ENCODE measurements at places on chromosomes 1 and 21.

DNA sequence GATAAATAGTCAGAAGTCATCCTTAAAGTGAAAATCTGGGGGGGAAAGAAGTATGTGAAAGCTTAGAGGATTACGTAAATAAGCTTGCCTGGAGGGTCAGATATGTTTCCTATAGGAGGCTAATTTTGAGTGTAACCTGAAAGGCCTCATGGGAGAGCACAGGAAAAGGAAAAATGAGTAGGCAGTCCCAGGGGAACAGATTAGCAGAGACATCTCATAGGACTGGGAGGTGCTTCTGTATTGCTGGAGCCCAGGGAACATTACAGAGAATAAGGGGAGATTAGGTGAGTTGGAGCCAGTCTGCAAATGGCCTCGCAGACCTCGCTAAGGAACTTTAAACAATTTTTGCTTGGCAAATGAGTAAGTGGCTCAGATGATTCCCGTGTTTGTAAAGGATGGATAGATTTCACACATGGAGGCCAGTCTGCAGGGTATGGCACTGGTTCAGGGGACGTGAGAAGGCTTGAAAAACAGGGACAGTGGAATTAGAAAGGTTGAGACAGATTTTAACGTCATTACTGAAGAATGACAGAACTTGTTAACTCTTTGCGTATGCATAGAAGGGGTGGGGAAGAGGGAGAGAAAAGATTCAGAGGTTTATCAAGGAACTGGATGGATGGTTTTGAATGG lies 149.1 kb downstream of the GREM2 start:
- DNase-seq = no peak

DNA sequence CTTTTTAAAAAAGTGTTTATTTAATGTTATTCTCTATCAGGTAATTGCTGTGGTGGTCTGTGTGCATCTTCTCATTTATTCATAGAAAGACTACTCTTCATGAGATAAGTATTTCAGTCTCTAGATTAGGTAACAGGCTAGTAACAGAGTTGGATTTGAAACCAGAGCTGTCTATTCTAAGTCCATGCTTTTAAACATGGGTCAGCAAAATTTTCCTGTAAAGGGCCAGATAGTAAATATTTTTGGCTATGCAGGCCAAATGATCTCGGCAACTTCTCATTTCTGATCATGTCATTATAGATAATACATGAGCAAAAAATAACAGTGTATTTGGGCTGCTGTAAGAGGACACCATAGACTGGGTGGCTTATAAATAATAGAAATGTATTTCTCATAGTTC lies 485.6 kb upstream of the ZRANB2 start:
- no peak for DNase-seq

GRCh38 chr1:92484472-92485380 lies 2.0 kb downstream of the GFI1 start:
- no peak for DNase-seq

DNA sequence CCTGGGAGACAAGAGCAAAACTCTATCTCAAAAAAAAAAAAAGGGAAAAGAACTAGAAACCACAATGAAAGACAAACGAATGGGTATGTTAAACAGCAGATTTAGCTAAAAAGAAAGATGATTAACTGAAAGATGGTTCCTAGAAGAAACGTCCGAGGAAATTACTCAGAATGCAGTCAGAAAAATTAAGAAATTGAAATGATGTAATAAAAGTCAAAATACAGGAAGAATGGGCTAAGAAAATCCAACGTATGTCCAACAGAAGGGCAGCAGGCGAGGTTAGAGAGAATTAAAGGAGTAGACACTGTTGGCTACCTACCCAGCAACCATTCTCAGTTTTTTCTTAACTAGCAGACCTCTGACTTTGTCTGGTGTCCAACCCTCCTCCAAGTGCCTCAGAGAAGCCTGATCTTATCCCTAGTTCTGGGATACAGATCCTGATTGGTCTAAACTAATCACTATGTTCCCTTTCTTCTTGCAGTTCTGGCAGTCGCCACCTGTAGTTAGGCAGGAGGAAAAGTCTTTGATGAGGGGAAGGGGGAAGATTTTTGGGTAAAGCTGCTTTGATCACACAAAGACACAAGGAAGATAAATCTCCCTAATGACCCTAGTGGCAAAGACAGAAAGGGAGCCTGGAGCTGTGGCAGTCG lies 25.7 kb downstream of the GPR161 start:
- DNase-seq = no peak

DNA sequence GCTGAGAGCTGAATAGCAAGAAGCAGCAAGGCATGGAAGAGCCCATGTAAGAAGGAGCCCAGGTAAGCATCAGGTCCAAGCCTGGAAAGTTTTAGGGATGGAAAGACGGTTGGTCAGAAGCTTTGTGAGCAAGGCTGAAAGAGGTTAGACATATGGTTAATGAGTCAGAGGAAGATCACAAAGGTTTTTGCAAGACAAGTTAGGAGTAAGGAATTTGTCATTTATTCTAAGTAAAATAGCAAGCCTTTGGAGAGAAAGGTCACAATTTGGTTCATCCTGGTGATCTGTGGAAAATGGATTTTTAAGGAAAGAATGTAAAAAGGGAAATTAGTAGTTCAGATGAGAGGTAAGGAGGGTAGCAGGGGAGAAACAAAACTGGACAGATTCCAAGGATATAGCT lies 106.7 kb downstream of the DPYD start:
- no peak for DNase-seq

DNA sequence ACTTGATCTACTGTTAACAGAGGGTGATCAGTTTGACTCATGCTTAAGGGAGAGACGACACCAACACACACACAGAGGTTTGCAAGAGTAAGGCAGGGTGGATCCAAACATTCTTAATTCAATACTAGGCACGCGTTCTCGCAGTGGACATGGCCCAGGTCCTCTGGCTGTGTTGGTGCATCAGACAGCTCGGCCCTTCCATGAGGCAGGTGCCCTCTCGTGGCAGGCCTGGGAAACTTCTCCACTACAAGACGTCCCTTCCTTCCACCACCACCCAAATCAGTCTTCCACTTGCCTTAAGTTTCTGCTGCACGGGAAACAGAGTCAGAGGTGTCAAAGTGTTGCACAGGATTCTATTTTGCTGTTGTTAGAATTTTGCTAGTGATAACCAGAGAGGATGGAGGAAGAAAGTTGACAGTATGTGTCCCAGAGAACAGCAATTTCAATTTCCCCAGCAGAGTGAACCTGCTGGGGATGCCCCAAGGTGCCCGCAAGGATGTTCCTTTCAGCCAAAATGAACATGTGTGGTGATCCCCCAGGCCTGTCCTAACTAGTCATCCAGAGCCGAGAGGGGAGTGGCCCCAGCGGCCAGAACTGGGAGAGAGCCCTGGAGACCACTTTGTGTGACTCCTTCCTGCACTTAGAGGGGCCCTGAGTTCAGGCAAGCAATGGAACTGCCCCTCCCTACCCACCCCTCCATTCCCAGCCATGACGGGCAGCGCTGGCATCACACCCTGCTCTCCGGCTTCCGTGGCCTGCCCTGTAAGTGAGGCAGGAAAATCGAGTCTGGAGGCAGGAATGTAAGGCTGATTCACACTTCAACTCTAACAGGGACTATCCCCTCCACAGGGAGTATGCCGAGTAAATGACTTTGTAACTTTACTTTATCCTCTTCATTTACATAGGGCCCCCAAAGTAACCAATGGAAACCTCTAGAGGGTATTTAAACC lies 34.8 kb downstream of the MX1 start:
- DNase-seq = peak; percentile 76

GRCh38 chr1:64861611-64862010 lies 104.7 kb downstream of the JAK1 start:
- DNase-seq = no peak

DNA sequence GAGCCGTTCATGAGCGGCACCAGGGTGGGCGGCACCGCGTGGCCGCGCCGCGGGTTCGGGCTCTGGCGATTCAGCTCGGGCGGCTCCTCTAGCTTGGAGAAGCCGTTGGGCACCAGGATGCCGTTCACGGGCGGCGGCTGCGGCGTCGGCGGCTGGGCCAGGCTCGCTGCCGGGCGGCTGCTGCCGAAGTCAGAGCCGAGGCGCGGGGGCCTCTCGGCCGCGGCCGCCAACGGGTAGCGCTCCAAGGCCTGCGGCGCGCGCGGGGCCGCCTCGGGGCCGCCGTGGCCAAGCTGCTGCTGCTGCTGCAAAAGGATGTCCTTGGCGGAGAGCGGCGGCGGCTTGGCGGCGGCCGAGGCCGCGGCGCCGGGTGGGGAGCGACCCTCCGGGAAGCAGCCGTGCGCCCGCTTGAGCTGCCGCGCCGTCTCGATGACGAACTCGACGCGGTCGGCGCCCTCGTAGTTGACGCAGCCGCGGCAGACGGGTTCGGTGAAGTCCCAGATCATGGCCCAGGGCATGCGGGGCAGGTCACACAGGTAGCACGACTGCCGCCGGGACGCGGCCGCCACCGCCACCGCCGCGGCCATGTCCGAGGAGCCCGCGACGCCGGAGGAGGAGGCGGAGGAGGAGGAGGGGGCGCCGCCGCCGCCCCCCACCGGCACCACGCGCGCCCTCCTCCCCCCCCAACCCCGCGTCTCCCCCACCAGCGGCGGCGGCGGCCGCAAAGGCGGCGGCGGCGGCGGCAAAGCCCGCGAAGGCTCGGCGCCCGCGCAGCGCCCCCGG lies 877 bp downstream of the IRF2BP2 start:
- no peak for DNase-seq

- no peak for DNase-seq
These were observed 871 bp downstream of the SLFNL1 start for GRCh38 chr1:41020654-41021053.

GRCh38 chr1:225409051-225409450 lies 18.8 kb downstream of the LBR start:
- no peak for DNase-seq

DNA sequence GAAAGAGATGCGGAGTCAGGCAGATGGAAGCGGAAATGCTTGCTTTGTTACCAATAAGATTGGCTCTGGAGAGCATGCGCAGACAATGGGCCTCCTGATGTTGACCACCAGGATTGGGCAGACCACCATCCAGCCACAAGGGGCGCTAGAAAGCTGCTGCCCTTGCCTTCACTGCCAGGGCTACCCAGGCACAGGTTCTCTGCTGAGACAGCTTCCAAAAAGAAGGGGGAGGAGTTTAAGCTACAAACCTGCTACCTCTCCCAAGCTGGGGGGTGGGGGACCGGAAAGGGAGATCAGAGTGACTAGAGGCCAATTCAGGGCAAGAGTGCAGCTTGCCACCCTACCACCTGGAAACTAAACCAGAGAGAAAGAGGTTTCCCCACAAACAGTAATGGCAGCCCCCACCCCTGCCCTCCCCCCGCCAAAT lies 369.7 kb downstream of the RRAGC start:
- peak; percentile 58 for DNase-seq

- peak; percentile 80 for DNase-seq
These were observed 65.1 kb downstream of the GADD45A start for GRCh38 chr1:67749844-67750690.

DNA sequence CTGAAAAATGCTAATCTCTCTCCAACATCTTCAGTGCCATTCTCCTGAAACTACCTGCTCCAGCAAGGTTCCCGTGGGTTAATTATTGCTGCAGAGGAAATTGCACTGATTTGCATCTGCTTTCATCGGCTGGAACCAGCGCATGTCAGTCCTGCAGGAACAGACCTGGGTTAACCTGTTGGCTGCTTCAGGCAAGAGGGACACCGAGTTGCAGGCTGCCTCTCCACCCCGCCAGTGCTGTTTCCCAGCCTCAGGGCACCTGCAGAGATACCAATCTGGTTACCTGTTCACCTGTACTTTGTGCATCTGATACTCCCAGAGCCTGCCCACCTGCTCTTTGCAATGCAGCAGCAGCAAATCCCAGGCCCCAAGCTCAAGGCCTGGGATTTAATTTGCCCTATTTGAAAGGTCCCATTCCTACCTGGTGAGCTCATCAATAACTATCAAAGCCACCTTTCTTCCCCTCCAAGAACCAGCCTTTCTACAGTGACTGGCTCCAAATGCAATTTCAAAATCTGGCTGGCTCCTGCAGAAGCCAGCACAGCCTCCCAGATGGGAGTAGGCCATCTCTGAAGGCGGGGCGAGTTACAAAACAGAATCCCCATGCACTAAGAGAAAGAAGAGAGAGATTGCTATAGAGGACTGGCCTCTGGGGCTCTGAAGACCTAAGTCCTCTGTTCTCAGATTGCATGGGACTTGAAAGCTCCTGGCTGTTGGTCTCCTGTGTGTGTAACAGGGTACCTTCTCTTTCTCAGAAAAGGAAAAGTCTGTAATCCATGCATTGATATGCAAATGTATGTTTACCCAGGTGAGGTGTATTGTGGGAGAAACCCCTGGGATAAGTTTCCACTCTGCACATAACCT lies 67.8 kb downstream of the TOMM20 start:
- peak; percentile 70 for DNase-seq

DNA sequence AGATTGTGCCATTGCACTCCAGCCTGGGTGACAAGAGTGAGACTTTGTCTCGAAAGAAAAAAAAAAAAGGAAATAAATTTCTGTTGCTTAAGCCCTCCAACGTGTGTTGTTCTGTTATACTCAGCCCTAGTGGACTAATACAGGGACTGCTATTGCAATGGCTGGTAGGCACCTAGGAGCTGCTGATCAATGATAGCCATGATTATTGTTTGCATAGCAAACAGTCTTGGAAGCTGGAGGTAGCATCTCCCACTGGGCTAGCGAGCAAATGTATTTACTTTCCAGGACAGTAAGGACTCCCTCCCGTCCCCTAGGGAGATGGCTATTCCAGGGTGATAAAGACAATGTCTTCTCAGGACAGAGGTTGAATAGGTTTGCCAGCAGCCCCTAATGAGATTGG lies 13.5 kb upstream of the TNFRSF8 start:
- DNase-seq = no peak

- DNase-seq = no peak
These were observed 340.0 kb upstream of the DPYD start for GRCh38 chr1:98260839-98261238.

GRCh38 chr1:19006837-19007271 lies 50.4 kb upstream of the IFFO2 start:
- DNase-seq = no peak

DNA sequence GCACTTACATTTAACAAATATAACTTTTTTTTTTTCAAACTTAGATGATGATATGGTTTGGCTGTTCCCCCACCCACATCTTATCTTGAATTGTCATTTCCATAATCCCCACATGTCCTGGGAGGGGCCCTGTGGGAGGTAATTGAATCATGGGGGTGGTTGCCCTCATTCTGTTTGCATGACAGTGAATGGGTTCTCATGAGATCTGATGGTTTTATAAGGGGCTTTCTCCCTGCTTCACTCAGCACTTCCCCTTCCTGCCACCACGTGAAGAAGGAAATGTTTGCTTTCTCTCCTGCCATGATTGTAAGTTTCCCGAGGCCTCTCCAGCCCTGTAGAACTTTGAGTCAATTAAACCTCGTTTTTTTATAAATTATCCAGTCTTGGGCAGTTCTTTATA lies 432.6 kb downstream of the AMY1C start:
- no peak for DNase-seq

DNA sequence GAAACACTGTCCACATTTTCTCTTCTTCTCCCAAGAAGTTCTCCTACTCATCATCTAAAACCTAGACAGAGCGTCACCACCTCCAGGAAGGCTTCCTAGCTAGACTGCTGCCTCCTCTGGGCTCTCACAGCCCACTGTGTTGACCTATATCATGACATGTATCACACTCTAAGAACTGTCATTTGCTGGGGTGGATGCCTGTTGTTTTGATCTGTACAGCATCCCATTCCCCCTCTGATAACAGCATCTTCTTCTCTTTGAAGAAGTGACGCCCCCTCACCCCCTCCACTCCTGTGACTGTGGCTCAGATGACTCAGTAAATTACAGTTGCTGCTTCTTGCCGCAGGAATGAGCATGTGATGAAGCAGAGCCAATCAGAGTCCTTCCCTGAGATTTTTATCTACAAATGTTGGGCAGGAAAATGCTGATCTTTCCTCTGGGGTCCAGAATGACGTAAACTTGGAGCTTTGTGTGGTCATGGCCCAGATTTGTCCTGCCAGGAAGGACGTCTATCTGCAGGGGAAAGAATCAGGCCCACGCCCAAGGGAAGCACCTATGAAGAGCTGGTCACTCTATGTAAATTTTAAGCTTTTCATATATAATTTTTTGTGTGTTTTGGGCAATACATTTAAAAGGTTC lies 28.0 kb upstream of the FOXO6 start:
- DNase-seq = peak; percentile 3
